ENCODE measurements at places on chromosomes 6 and 20. TPM values are rescaled to one million over a fixed set of nuclear protein-coding genes. Genes with fewer than 3 reads are reported as not detected.

- no peak overlapping the region for H3K4me3 ChIP-seq
- peak overlapping the region; percentile 46 for H3K27ac ChIP-seq
- H3K36me3 ChIP-seq: no peaks in the 10 kb centered on the region
- no peak for DNase-seq
- no peaks in the 10 kb centered on the region for H3K4me1 ChIP-seq
- no peaks in the 10 kb centered on the region for H3K27me3 ChIP-seq
Measured at GRCh38 chr6:254016-254415, 38.3 kb upstream of the DUSP22 start.

Gene APCDD1L
- not detected for total RNA-seq

DNA sequence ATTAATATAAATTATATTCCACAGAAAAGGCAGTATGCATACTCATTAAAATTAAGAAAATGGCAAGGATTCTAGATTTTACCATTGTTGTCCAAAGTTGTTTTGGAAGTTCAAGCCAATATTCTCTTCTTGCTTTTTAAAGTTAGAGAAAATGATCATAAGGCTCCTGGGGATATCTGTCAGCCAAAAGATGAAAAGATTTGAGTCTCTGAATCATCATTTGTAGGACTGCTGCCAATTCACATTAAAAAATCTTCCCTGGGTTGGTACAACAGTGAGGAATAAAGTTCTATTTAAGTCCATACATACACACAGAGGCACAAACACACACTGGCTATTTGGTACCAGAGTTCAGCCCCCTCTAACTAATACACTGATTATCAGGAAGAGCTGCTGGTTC lies 620.1 kb downstream of the COL12A1 start:
- H3K27me3 ChIP-seq: no peaks in the 10 kb centered on the region
- no peaks in the 10 kb centered on the region for H3K36me3 ChIP-seq
- H3K4me1 ChIP-seq: no peaks in the 10 kb centered on the region
- no peak overlapping the region for H3K27ac ChIP-seq
- DNase-seq: no peak

- H3K4me3 ChIP-seq: no peak overlapping the region
- DNase-seq: no peak
- H3K27ac ChIP-seq: no peak overlapping the region
- H3K36me3 ChIP-seq: peaks cover 9% of the 10 kb centered on the region
- H3K27me3 ChIP-seq: no peaks in the 10 kb centered on the region
- peaks cover 30% of the 10 kb centered on the region for H3K4me1 ChIP-seq
Measured at GRCh38 chr6:158322400-158322723, 10.1 kb downstream of the TULP4 start.

- H3K4me3 ChIP-seq: no peak overlapping the region
- H3K4me1 ChIP-seq: no peaks in the 10 kb centered on the region
- DNase-seq: no peak
- H3K36me3 ChIP-seq: no peaks in the 10 kb centered on the region
- no peaks in the 10 kb centered on the region for H3K27me3 ChIP-seq
Measured at GRCh38 chr6:11473008-11473740, 64.4 kb upstream of the TMEM170B start.

- peak; percentile 46 for DNase-seq
- H3K27me3 ChIP-seq: peaks cover 12% of the 10 kb centered on the region
- H3K36me3 ChIP-seq: no peaks in the 10 kb centered on the region
- peak overlapping the region; percentile 89 for H3K27ac ChIP-seq
Measured at GRCh38 chr6:35494161-35494563, 2.7 kb downstream of the TEAD3 start.

Gene GABRR2
- total RNA-seq: 0.49 TPM

GRCh38 chr6:119584088-119584487 lies 234.5 kb upstream of the MAN1A1 start:
- H3K4me1 ChIP-seq: peaks cover 6% of the 10 kb centered on the region
- H3K27me3 ChIP-seq: no peaks in the 10 kb centered on the region
- no peak overlapping the region for H3K27ac ChIP-seq

Gene ELMO2
- total RNA-seq: 60.3 TPM

DNA sequence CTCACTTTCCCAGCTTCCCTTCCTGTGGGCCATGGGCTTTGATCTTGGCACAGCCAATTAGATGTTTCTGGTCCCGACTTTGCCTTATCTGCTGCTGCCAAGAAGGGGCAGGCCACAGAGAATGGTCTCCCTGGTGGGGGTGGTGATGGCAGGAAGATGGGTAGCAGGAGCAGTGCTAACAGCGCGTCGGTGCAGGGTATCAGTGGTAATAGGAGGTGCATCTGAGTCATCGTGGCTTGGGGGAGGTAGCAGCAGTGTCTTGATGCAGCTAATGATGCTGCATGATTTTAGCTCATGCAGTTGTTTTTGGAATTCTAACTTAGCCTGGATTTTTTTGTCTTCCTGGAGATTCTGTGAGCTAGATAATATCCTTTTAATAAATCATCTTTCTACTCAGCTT lies 18.9 kb upstream of the MAS1 start:
- H3K4me3 ChIP-seq: no peak overlapping the region
- H3K4me1 ChIP-seq: no peaks in the 10 kb centered on the region
- H3K36me3 ChIP-seq: peaks cover 4% of the 10 kb centered on the region
- DNase-seq: no peak

- H3K27ac ChIP-seq: no peak overlapping the region
- H3K4me1 ChIP-seq: no peaks in the 10 kb centered on the region
- H3K36me3 ChIP-seq: no peaks in the 10 kb centered on the region
- no peak for DNase-seq
- no peak overlapping the region for H3K4me3 ChIP-seq
- no peaks in the 10 kb centered on the region for H3K27me3 ChIP-seq
Measured at GRCh38 chr6:45951321-45952167, 64.1 kb downstream of the CLIC5 start.

DNA sequence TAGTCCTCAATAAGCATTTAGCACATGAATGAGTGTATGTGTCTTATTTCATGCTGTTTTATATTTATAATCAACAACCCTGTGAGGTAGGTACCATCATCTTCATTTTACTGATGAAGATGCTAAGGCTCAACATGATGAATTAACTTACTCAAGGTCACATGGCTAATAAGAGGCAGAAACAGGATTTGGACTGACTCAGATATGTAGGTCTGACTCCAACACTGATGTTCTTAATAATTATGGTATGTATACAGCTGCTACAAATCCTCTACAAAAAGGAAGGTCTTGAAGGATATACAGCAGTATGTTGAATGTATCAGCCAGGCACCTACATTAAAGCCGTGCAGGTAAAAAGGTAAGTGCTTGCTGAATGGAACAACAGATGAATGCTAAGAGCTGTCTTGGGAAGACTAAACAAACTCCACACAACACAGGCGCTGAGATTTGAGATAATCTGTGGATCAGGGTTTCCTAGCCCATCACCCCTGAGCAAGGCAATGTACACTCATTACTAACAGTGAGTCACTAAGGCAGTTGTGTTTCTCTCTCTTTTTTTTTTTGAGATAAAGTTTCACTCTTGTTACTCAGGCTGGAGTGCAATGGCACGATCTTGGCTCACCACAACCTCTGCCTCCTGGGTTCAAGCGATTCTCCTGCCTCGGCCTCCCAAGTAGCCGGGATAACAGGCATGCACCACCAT lies 31.9 kb downstream of the TTI1 start:
- H3K4me1 ChIP-seq: peaks cover 16% of the 10 kb centered on the region
- H3K27me3 ChIP-seq: no peaks in the 10 kb centered on the region
- no peak overlapping the region for H3K27ac ChIP-seq
- no peak overlapping the region for H3K4me3 ChIP-seq
- DNase-seq: no peak
- peaks cover 8% of the 10 kb centered on the region for H3K36me3 ChIP-seq

DNA sequence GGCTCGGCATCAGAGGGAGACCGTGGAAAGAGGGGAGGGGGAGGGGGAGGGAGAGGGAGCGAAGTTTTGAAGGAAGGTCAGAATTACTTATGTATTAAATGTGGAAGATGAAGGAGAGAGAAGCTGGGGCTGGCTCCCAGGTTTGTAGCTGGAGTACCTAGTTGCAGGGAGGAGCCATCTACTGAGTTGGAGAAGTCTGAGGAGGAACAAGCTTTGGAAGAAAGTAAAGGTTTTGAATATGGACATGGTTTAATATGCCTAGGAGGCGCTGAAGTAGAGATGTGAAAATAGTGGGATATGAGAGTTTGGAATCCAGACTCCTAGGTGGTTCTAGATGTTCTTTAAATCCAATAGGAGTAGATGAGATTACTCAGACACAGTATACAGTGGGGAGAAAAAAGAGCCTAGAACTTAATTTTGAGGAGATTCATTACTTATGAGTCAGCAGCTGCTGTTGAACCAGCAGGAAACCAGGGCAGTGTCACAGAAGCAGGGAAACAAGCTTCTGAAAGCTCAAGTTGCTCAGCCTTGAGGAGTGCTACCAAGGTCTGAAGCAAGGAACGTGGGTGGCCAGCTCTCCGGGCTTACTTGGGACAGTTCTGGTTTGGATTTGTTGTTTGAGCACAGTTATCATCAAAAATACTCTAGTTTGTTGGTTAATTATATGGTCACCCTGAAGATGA lies 149.3 kb downstream of the UTRN start:
- peaks cover 4% of the 10 kb centered on the region for H3K27me3 ChIP-seq
- no peaks in the 10 kb centered on the region for H3K36me3 ChIP-seq
- H3K4me3 ChIP-seq: no peak overlapping the region
- H3K27ac ChIP-seq: no peak overlapping the region

Measured in glutamatergic neuron (in vitro differentiated cells).